ENCODE measurements at places on chromosomes 2 and 18.

DNA sequence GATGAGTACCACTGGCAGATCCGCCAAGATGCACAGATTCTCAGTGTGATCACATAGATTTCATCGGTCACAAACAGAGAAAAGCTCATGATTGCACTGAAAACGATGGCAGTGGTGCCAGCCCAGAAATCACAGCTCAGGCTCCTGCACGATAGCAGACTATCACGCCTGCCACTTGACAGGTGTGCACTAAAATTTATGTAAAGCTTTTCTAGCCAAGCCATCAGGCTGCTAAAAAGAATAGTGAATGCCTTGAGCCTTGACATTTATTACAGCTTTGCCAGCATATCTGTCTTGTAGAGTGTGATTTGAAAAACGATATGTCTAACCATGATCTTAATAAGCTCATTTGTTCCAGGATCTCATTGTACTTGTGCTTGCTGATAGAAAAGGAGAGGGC is 409.5 kb upstream of the CWC22 start:
- DNase-seq: no peak

GRCh38 chr18:55237660-55238059 is 278.4 kb upstream of the CCDC68 start:
- no peak for DNase-seq

GRCh38 chr18:76345901-76346300 is 149.1 kb downstream of the ZNF516 start:
- DNase-seq: no peak

- no peak for DNase-seq
These were observed 18.5 kb upstream of the SP140L start for GRCh38 chr2:230308402-230309000.

DNA sequence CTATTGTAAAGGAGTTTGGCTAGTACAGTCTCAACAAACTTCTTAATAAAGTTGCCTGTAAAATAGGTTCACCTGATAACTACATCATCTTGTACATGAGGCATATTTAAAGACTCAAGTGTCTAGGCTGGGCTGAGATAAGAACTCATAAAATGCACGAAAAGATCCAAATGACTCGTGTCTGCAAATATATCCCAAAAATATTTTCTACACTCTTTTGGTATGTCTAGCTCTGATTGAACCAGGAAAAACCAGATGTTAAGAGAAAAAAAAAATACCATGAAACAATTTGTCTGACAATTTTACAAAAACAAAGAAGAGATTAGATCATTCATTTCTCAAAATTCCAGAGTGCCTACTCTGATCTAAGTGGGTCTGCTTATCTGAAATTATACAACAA is 166.9 kb upstream of the OSR1 start:
- no peak for DNase-seq

GRCh38 chr18:57915248-57915647 is 112.1 kb upstream of the ATP8B1 start:
- DNase-seq: no peak

DNA sequence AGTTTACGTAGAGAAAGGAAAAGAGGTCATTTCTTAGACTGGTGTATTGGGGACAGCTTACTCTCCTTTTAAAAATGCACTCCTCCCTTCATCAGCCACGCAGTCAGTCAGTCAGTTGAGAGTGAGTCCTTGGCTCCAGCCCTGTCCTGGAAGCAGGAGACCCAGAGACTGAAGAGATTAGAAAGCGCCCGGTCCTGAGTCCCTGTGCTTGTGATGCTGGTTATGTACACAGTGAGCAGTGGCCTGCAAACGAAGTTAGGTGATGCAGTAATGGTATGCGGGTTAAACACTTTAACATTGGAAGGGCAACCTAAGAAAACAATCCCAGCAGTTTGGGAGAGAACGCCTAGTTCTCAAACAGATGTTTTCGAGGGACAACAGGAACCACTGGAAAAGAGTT is 6.3 kb upstream of the ASB1 start:
- DNase-seq: no peak
